Activated CD8-positive, alpha-beta memory T cell treated with anti-CD3 and anti-CD28 coated beads for 36 hours (primary cell): ENCODE measurements at places on chromosomes 1 and 21. TPM values are rescaled to one million over a fixed set of nuclear protein-coding genes. Genes with fewer than 3 reads are reported as not detected.

The TPR gene
- total RNA-seq = 114 TPM

The S100A1 gene
- total RNA-seq = not detected

The IGSF21 gene
- total RNA-seq = not detected

The OR6K3 gene
- not detected for total RNA-seq

The MARK1 gene
- not detected for total RNA-seq

The AZIN2 gene
- total RNA-seq = 2.0 TPM

The BGLAP gene
- total RNA-seq = 2.2 TPM

The CTSK gene
- 2.2 TPM for total RNA-seq

The RBBP5 gene
- 27.1 TPM for total RNA-seq

The TSSK3 gene
- total RNA-seq = 0.36 TPM

The RGSL1 gene
- not detected for total RNA-seq

The RHOU gene
- 0.19 TPM for total RNA-seq

The EPHA8 gene
- total RNA-seq = not detected

The FAM72A gene
- total RNA-seq = 23.0 TPM

The NASP gene
- total RNA-seq = 245 TPM

The CYP4B1 gene
- not detected for total RNA-seq

The CD1B gene
- total RNA-seq = not detected

The TRIM63 gene
- not detected for total RNA-seq

The RGS13 gene
- total RNA-seq = not detected

The PYHIN1 gene
- total RNA-seq = 17.4 TPM

The PRAMEF17 gene
- not detected for total RNA-seq

The GBP7 gene
- not detected for total RNA-seq

The SPRR2B gene
- not detected for total RNA-seq
